ENCODE measurements at places on chromosomes 5 and 9. TPM values are rescaled to one million over a fixed set of nuclear protein-coding genes. Genes with fewer than 3 reads are reported as not detected.

SLC34A3 gene
- total RNA-seq = not detected

GRCh38 chr9:117000196-117000723, 313.2 kb downstream of the TRIM32 start:
- DNase-seq = no peak

DNA sequence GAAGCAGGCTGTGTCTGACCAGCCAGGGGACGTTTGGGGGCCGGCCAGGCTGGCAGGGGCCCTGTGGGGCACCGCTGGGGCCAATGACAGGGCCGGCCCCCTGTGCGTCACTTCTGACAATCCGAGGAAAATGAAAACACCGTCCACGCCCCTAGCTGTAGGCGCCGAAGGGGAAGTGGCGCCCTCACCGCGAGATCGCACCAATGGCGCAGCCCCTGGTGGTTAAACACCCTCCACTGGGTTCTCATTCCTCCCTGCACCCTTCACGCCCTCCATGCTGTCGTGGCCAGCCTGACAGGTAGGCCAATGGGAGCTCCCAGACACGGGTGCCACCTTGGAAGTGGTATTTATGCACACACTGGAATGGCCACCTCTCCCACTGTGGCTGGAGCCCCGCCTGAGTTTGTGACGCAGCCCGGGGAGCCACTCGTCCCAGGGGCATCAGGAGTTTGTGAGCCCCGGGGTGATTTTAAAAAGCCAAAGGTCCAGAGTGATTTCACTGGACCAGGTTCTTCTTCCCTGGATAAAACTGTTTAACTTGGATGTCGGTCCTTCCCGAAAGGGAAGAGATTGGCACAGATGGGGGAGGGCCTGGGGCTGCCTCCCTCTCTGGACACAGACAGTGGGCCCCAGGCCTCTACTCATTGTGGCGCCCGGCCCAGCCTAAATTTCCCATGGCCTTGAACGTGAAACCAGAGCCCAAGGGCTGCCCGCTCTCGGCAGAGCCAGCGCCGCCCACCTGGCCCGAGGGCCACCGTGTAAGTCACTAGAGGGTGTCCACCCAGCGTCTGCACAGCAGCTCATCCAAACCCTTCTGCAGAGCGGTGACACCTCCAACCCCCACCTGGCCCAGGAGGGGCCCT, 49.7 kb downstream of the NKD2 start:
- DNase-seq = no peak

CDC20B gene
- not detected for total RNA-seq

DNA sequence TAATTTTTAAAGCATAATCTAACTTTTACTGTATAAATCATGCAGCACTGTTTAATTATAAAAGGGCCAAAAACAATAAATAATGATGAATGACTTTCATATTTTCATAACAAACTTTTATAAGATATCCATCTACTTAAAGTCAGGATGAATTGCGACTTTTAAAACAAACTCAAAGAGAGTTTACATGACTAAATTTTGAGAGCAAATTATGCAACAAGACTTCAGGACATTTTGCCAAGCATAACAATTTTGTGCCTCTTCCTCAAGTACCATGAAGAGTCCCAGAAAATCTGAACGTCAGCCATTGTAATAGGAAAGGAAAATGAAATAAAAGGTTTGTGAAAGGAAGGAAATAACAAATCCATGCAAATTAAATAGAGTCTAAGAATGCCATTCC, 24.4 kb downstream of the ERAP1 start:
- no peak for DNase-seq

DNA sequence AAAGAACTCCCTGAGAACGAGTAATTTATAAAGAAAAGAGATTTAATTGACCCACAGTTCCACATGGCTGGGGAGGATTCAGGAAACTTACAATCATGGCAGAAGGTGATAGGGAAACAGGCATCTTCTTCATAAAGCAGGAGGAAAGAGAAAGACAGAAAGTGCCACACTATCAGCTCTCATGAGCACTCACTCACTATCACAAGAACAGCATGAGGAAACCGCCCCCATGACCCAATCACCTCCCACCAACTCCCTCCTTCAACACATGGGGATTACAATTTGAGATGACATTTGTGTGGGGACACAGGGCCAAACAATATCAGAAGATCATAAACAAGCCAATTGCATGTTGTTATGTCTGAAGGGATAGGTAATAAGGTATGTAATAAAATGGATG, 935.9 kb upstream of the COX7C start:
- DNase-seq = no peak

- no peak for DNase-seq
These were observed 41.6 kb downstream of the MLLT3 start for GRCh38 chr9:20580673-20581072.

PCA3 gene
- total RNA-seq = not detected

DNA sequence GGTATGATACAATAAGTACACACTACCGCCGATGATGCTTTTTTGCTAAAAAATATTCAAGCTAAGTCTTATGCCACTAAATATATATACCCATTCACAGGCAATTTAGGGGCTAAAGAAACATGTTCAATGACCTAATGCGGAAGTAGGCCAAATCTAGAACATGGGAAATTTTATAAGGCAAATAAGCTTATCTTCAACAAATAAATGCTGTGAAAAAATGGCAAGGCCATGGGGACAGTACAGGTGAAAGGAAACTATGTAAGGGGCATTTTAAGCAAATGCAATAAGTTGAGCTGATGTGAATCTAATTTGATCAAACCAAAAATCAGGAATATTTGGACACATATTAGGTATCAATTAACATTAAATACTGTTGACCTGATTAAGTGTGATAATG, 339.5 kb upstream of the EDIL3 start:
- no peak for DNase-seq

DNA sequence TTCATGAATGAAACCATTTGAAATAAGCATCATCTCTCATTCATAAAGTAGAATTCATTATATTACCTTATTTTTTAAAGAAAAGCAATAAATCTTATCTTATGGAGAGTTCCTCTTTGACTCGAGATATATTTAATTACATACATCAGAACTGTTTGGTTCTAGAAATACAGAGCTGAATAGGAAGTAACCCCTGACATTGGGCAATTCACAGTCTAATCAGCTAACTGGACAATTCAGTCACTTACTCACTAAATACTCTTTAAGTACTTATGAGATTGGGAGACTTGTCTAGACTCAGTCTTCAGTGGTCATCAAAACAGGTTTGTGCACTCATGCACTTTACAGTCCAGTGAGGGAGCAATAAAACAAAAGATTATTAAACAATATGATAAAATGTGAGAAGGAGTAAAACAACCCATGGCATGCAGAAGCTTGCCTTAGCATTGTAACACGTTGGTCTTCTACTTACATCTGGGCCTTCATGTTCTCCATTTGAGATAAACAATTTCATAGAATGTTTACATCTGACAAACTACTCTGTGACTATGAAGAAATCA, 11.5 kb upstream of the FBXO38 start:
- DNase-seq = no peak

GRCh38 chr9:33103501-33104281, 27.2 kb upstream of the SMU1 start:
- no peak for DNase-seq

DNA sequence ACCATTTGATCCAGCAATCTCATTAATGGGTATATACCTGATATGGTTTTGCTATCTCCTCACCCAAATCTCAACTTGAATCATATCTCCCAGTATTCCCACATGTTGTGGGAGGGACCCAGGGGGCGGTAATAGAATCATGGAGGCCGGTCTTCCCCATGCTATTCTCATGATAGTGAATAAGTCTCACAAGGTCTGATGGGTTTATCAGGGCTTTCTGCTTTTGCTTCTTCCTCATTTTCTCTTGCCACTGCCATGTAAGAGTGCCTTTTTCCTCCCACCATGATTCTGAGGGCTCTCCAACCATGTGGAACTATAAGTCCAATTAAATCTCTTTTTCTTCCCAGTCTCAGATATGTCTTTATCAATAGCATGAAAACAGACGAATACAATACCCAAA, 74.5 kb upstream of the APC start:
- no peak for DNase-seq

DNA sequence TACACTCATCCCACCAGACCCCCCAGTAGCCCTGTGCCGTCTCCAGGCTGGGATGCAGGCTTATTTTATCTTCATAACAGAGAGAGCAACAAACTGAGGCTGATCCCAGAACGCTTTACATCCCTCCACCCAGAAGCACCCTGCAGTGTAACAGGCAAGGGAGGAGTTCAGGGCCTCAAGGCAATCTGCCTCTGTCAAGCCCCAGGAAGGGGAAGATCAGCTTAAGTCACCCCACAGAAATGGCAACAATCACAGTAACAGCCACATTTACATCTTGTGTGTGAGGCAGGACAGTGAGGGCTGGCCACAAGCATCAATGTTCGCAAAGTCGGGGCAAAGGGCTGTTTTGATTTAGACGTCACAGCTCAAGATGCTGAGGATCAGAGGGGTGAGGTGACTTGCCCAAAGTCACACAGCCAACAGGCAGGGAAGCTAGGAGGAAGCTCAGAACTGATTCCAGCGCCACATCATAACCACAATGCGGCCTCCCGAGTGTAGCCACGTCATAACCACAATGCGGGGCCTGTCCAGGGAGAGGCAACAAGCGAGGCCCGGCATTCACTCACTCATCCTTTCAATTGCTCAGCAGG, 14.4 kb downstream of the STK10 start:
- DNase-seq = no peak

DNA sequence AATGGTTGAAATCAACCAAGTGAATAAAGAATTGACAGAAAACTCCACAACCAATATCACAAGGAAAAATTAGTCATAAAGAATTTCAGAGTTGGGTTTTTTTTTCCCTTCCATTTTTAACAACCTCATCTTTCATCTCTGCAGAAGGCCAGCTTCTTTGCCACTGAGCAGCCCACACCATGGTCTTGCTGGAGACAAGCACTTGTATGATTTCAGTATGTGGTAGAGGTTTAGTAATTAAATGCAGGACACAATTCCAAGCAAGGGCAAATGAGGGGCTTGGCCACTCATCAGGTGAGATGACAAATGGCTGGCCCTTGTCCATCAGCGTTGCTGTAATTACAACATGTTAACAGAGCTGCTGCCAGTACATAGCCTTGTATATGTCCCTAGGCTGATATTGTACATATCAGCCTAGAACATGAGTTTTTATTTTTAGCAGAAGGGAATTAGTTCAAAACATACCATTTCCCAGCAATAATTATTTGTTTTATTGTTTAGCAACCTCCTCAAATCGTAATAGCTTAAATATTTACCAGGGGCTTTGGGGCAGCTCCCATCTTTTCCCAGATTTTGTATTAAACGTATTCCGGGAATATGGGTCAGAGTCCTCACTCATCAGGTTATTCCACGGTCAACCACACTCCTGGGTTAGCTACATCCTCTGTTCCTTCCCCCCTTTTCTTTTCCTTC, 5.0 kb upstream of the C9 start:
- DNase-seq = no peak

- DNase-seq = no peak
These were observed 4.5 kb downstream of the LSM11 start for GRCh38 chr5:157747766-157748700.

MACROH2A1 gene
- total RNA-seq = 142 TPM

DNA sequence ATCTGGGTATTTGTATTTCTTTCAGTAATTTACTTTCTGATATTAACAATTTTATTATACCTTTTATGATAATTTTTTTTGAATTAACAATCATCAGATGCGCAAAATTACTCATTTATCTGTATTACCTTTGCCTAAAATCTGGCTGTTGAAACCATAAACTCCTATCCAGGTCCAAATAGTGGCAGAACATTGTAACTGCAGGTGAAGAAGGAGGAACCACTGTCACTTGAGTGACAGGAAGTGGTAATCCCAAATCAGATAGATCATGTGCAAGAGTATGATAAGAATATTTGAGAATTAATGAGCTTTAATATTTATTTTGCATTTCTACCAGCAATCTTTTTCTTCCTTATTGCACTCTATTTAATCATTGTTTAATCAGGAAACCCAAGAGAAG, 139.3 kb upstream of the TLE4 start:
- DNase-seq = no peak

DNA sequence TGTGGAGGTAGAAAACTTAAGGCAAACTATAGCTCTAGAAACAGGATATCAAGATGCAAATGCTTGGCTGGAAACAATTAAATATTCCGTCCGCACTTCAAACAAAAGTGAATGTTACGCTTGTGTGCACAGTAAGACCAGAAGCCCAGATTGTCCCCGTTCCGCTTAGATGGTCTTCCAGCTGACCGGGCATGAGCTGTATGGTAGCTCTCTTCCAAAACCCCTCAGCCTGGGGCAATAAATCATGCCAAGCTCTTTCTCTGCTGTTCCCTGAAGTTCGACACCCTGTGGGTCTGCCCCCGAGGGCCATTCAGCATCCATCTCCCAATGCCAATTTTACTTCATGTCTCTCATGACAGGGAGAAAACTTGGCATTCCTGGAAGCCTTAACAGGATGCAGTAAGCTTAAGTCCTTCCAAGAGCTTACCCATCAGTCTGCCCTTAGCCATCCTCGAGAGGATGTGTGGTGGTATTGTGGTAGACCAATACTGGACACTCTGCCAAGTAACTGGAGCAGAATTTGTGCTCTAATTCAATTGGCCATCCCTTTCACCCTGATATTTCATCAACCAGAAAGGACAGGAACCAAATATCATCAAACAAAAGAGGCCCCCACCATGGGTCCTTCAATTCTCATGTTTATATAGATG, 70.7 kb upstream of the RANBP6 start:
- no peak for DNase-seq

- peak; percentile 63 for DNase-seq
These were observed 59.4 kb upstream of the GNA14 start for GRCh38 chr9:77707383-77708063.

DNA sequence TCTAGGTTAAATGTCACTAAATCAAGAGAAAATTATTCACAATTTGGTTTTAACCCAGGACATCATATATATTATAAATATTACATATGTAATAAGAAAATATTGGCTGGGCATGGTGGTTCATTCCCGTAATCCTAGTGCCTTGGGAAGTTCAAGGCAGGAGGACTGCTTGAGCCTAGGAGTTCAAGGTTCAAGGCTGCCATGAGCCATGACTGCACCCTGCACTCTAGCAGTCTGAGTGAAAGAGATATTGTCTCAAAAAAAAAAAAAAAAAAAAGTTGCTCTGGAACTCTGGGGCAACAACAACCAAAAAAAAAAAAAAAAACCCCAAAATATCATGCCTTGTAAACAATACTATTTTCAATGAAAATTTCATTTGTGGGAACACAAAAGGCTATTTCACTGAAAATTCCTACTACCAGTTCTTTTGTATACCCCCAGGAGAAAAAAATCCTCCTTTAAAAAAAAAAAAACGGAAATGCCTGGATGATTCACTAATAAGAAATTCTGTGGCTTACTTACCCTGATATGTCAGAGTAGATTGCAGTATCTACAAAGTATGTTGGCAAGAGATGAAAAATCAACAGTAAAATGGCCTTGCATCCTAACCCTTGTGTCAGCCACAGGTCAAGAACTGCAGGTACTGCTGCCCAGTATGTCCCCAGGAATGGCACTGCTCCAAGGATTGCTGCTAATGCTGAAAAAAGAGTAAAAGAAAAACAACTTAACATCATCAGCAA, 22.6 kb upstream of the CTNNAL1 start:
- peak; percentile 65 for DNase-seq

DNA sequence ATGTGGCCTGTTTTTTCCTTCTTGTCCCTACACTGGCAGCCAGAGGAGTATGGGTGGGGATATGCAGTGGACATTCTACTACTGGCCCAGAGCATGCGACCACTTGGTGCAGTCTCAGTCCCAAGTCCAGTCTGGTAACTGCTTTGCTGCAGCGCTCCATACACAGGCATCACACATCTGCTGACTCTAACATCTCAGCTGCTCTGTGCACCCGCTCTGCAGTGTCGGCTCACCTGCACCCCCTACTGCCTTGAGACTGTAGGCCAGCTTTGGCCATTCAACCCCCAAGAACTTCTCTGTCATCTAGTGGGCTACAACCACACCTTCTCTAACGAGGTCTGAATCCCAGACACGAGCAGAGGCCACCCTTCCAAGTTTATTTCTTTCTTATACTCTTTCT, 46.4 kb upstream of the SLCO6A1 start:
- DNase-seq = peak; percentile 6
